SK-MEL-5 (cell line): ENCODE measurements at places on chromosomes 5 and 9. TPM values are rescaled to one million over a fixed set of nuclear protein-coding genes. Genes with fewer than 3 reads are reported as not detected.

- no peak for DNase-seq
Measured at GRCh38 chr5:33258553-33258952, 182.2 kb upstream of the TARS1 start.

- DNase-seq: no peak
Measured at GRCh38 chr5:108726446-108727235, 21.1 kb upstream of the FER start.

- DNase-seq: no peak
Measured at GRCh38 chr5:15929611-15930263, 249.9 kb downstream of the MARCHF11 start.

- DNase-seq: no peak
Measured at GRCh38 chr5:127609957-127610356, 38.9 kb upstream of the CTXN3 start.

- no peak for DNase-seq
Measured at GRCh38 chr5:78907255-78907891, 77.7 kb downstream of the ARSB start.

DNA sequence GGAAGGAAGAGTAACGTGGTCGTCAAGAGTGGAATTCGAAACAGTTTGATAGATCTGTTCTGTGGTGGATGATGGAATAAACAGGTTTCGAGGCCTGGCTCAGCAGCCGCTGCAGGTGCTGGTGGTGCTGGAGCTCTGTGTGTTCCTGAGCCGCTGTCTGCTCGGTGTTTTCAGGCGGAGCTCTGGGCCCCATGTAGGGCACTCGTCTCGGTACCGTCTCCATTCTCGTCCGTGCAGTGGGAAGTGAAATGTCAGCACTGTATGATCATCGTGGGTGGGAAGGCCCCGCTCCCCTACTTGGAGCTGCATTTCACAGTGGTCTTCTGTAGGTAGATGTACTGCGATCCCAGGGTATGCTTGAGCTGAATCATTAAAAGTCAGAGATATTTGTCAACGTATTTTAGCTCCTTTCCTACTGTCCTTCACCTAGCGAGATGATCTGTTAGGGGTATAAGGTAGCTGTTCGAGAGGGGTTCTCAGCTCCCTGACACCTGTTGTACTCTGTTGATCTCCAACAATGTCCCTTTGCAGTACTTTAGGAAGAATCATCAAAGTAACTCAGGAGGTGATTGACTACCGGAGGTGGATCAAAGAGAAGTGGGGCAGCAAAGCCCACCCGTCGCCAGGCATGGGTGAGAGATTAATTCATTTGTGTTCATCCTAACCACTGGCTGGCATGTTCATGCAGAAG is 35.9 kb downstream of the TENT4A start:
- DNase-seq: no peak

DNA sequence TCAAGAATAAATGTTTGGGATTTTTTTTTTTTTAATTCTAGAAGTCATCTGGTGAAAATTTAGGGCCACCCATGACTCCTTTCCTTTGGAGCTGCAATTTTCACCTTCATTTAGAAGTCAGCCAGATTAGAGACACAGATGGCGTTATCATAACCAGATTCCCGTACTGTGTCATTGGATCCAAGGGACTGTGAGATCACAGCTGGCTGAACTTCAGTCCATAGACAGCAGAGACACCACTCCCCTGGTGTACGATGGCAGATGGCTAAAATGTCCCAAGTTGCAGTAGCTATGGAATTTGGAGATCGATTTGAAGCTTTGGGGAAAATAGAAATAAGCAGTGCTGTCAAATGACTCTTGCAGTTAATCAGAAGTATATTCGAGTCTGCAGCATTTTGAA is 216.3 kb downstream of the RFK start:
- DNase-seq: no peak

- peak; percentile 79 for DNase-seq
Measured at GRCh38 chr5:59724482-59725391, 168.8 kb downstream of the PDE4D start.

DNA sequence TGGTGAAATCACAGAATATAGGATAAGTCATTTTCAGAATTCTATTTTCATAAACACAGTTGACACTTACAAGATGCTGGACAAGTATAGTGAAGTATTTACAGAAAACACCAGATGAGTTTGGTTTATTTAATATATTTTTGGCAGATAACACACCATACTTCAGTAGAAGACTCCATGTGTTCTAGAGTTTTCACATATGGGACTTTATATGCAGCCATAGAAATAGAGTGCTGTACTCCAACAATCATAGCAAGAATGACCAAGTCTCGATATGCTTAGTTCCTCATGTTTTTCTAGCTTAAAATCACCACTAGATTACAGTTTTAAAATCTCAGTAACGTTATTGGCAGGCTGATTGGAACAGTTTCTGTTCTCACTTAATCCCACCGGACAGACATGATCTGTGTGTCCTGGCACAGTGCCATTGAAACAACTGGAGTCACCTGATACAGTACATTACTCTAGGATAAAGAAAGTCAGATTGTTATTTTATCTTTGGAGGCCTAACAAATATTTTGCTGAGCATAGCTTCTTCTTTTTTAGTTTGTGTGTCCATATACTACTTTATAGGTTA is 45.8 kb upstream of the ERBIN start:
- no peak for DNase-seq

GRCh38 chr5:178225174-178225573 is 7.4 kb downstream of the PHYKPL start:
- no peak for DNase-seq

DNA sequence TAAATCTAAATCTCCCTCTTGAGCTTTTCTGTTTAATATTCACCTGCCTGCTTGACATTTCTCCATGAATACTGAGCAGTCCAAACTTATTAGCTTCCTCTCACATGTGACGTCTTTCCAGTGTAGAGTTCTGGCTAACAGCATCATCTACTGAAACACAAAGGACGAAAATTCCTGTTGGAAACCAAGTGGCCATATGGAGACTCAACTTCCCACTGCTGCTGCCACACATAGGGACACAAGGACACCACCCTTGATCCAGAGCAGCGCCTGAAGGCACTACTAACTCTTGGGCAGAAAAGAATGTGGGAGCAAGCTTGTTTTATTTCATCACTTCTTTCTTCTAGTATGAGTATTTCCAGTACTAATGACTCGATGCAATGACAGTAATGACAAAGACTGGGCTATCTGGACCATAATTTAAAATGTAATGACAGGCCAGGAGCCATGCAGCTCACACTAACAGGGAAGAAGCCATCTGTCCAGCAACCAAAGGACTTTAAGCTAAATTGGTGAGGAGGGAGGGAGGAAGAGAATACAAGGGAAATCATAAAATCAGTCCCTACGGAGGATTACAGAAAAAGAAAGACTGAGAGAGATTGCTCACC is 19.2 kb downstream of the RNF130 start:
- DNase-seq: no peak

GRCh38 chr9:38284588-38285051 is 107.9 kb upstream of the ALDH1B1 start:
- DNase-seq: no peak

DNA sequence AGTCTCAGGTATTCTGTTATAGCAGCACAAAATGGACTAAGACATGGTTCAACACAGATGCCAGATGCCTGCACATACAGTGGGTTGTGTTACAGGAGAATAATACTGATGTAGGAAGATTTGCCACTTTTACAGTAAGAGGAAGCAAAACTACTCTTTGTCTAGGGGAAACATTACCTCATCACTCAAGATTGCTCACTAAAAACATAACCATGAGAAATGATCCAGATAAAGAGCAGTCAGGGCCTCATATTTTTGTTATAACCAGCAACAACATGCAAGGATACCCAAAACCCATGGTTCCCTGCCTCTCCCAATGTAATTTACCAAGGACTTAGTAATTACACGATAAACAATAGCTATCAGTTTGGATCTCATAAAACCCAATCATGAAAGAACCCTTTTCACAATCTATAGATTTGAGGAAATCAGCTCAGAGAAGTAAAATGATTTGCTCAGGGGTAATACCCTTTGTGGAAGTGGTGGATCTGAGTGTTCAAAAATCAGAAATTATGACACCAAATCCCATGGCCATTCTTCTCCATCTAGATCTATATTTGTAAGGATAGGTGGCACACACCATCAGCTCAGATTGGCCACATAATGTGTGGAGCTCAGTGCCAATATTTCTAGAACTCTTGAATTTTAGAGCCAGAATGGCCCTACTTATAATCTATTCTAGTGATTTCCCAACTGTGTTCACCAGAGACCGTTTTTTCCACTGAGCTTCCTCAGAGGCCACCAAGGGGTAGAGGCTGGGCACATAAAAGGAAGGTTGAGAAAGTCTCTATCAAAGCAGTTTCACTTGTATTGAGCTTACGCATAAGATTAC is 27.8 kb downstream of the DPYSL3 start:
- DNase-seq: no peak

DNA sequence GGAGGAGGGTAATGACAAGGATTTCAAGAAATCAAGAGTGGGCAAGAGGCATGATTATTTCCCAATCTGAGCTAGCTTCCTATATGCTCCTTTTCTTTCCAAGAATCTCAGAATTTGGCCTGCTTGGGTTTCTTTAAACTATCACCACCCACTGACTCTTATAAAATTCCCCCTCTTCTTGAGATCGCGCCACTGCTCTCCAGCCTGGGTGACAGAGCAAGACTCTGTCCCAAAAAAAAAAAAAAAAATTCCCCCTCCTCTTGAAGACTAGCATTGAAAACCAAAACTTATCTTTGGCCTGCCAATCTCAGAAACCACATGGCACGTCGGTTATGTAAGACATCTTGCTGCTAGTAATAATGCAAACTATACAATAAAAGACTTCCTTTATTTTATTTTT is 3.4 kb upstream of the DMXL1 start:
- no peak for DNase-seq

DNA sequence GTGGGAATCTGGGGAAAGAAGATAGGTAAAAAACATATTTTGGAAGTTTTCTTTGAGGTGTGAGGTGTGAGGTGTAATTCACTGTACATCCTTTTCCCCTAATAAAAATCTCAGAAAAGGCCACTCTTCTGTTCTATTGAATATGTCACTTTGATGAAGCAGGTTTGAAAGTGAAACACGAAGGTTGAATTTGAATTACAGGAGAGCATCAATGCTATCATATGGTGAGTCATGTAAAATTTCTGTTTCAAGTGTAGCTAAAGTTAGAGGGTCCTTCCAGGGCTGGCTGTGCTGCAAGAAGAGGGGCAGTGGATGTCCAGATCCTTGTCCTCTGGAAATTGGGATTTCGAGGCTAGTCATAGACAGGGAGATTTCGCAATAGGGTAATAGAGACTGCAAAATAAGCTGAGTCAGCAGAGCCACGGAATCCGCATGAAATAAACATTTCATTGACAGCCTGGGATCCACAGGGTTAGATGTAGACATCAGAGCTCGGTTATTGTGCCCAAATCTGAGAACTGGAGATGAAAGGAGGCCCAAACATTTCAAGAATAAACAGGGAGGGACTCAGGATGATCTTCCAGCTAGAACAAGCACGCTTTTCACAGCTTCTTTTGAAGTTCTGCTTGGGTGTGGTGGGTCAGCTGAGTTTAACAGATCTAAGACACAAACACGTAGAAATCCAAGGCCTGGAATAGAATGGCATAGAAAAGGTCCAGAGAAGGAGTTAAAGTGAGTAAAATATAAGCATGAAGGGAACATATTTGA is 194.4 kb upstream of the CDKN2B start:
- DNase-seq: no peak

- DNase-seq: no peak
Measured at GRCh38 chr9:21455320-21455719, 15.1 kb downstream of the IFNA1 start.

DNA sequence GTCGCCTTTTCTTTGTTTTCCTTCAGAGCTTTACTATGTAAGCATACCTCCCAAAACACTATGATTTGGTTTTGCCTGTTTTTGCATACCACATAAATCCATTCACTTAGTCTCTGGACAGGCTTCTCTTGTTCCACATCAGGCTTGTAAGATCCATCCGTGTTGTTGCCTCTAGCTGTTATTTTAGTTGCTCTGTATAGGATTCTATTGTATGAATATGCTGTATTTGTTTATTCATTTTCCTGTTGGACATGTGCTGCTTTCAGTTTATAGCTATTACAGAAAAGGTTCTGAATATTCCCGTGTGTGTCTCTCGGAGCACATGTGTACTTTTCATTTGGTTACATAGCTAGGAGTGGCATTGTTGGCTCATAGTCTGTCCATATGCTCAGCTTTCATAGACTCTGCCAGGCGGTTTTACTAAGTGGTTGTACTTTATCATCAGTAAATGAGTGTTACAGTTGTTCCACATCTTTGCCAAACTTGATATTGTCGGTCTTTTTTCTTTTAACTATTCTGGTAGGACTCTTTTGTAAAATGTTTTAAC is 41.8 kb downstream of the NUP214 start:
- peak; percentile 53 for DNase-seq

- no peak for DNase-seq
Measured at GRCh38 chr5:124650951-124651662, 95.3 kb downstream of the ZNF608 start.

- peak; percentile 84 for DNase-seq
Measured at GRCh38 chr9:136631038-136632000, 31.4 kb upstream of the EGFL7 start.

- no peak for DNase-seq
Measured at GRCh38 chr5:43148417-43148816, 27.7 kb downstream of the ZNF131 start.

- no peak for DNase-seq
Measured at GRCh38 chr5:130135506-130135905, 231.2 kb downstream of the CHSY3 start.

- no peak for DNase-seq
Measured at GRCh38 chr5:81749561-81750307, 1.2 kb downstream of the SSBP2 start.

- no peak for DNase-seq
Measured at GRCh38 chr5:36932056-36932455, 55.5 kb downstream of the NIPBL start.

DNA sequence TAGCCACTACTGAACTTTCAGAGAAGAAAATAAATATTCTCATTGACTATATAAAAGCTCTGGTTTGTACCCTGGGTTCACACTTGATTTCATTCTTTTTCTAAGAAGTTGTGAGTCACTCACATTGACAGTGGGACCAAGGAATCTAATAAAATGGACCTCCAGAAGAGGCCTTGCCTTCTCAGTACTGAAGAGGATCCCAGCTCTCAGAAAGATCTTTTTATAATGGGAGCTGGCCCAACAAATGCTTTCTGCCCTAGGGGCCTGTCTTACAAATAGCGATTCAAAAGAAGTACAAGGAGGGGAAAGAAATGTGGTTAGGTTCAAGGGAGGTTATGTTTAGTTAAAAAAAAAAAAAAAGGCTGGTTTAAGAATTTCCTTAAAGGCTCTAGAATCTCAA is 237.9 kb downstream of the ISL1 start:
- peak; percentile 95 for DNase-seq

The PRUNE2 gene
- total RNA-seq: 90.9 and 98.6 TPM in 2 replicates

The PGM5 gene
- total RNA-seq: 4.9 and 5.7 TPM in 2 replicates

The NRG2 gene
- total RNA-seq: 7.3 and 7.8 TPM in 2 replicates

The SLC36A3 gene
- total RNA-seq: not detected in 2 replicates

The GABRA6 gene
- not detected in 2 replicates for total RNA-seq

The CSF1R gene
- total RNA-seq: 0.53 TPM in 1 of 2 replicates, not detected in the other

The KIF4B gene
- total RNA-seq: not detected in 2 replicates

The GTF3C5 gene
- total RNA-seq: 58.8 and 64.3 TPM in 2 replicates

The GRXCR2 gene
- not detected in 2 replicates for total RNA-seq

The TNFAIP8 gene
- total RNA-seq: 5.6 and 7.5 TPM in 2 replicates

The PFN3 gene
- total RNA-seq: not detected in 2 replicates

The TMEM215 gene
- not detected in 2 replicates for total RNA-seq

The RECK gene
- total RNA-seq: 7.9 and 10.0 TPM in 2 replicates

The WDR41 gene
- 64.5 and 68.8 TPM in 2 replicates for total RNA-seq

The C9orf153 gene
- total RNA-seq: 0.98 TPM in 1 of 2 replicates, not detected in the other

The APBA1 gene
- total RNA-seq: 0.53 and 1.0 TPM in 2 replicates
